PC-9 (cell line): ENCODE measurements at places on chromosomes 4 and X. TPM values are rescaled to one million over a fixed set of nuclear protein-coding genes. Genes with fewer than 3 reads are reported as not detected.
A peak's percentile ranks its signal among the peaks of the same experiment; 100 is the strongest.

DNA sequence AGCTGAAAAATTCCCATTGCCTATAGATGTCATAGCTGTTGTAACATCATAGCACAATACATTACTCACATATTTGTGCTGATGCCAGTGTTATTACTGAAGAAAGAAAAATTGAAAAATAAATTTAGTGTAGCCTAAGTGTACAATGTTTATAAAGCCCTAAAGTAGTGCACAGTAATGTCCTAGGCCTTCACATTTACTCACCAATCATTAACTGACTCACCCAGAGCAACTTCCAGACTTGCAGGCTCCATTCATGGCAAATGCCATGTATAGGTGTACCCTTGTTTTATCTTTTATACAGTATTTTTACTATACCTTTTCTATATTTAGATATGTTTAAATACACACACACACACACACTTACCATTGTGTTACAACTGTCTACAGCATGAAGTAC, 265.4 kb upstream of the MAGEB18 start:
- H3K27me3 ChIP-seq: no peaks in the 10 kb centered on the region
- no peak for DNase-seq

GRCh38 chrX:7147413-7147977, at the start of gene STS:
Gene STS (plus strand): TSS chrX:7147712. CDS start chrX:7253200, 105,488 bp downstream.
- H3K36me3 ChIP-seq: no peaks in the 10 kb centered on the region
- no peaks in the 10 kb centered on the region for H3K27me3 ChIP-seq
- DNase-seq: peak; percentile 46
- H3K4me3 ChIP-seq: peak within 1 kb of the TSS; percentile 90
- peaks cover 38% of the 10 kb centered on the region for H3K4me1 ChIP-seq

MGARP gene
- total RNA-seq: 0.40 TPM in 1 of 2 replicates, not detected in the other

DNA sequence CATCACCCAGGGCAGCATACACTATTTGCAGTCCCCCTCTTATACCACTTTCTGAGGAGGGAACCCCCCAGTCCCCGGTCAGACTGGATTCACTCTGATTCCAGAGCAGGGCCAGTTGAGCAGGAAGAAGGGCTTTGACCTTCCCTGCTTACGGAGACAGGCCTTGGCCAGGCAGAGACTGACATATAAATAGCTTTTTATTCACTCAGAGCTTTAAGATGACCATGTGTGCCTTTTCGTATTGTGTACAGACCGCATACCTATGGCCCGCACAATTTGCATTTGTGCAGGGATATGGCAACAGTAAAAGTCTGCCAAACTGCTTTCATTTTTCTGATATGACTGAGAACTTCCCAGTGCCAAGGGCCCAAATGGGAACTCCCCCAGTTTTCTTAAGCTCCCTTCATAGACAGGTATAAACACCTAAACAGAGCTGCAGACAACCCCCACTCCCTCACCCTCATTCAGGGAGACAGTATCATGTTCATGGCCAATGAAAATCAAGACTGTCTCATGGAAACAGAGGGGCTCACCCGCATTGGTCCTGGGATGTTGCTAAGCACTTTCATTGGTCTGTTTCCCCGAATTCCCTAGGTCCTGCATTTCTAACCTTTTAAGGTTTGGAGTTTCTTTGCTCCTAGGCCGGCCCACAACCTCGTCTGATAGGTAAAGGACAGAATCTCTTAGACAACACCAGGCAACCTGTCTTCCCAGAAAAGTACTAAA, 86.0 kb downstream of the RTL5 start:
- DNase-seq: peak; percentile 9
- H3K4me1 ChIP-seq: no peaks in the 10 kb centered on the region
- H3K36me3 ChIP-seq: no peaks in the 10 kb centered on the region
- no peak overlapping the region for H3K4me3 ChIP-seq

GYPE gene
- total RNA-seq: not detected in 2 replicates

DNA sequence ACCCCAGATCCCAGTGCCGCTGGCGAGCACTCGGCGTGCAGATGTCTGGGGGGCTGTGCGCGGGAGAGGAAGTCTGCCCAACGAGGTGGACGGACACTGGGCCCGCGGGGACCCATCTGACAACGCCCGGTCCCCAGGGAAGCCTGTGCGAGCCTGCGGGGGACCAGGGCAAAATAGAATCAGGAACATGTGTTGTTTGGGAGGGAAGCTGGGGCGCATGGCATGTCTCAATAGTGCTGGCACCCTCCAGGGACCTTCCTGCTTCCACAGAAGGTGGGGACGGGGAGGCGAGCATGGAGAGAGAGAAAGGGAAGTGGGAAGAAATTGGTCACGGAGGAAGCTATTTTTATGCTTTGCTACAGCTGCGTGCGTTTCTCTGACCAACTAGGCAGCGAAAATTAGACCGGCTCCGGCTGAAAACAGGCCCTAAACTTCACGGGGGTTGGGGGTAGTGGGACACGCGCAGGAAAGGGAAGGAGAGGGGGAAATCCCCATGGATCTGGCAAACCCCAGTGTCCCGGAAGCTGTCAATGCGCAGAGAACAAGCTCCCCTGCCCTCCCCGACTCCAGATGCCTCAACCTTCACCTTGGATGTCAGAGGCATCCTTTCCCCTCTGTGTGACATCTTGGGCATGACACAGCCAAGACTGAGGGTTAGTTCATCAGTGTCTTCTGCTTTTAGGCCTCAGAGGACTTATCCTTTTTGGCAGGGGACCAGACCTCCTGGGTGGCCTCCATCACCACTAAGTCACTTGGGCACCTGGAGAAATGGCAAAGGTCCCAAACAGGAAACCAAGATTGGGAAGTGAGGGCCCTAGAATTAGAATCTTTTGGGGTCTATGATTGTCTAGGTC, 169.8 kb upstream of the BCOR start:
- H3K4me1 ChIP-seq: no peaks in the 10 kb centered on the region
- DNase-seq: no peak
- no peaks in the 10 kb centered on the region for H3K27me3 ChIP-seq
- H3K4me3 ChIP-seq: peak overlapping the region; percentile 49; the same call in 1 of the 2 replicates
- H3K27ac ChIP-seq: no peak overlapping the region
- H3K36me3 ChIP-seq: no peaks in the 10 kb centered on the region

DNA sequence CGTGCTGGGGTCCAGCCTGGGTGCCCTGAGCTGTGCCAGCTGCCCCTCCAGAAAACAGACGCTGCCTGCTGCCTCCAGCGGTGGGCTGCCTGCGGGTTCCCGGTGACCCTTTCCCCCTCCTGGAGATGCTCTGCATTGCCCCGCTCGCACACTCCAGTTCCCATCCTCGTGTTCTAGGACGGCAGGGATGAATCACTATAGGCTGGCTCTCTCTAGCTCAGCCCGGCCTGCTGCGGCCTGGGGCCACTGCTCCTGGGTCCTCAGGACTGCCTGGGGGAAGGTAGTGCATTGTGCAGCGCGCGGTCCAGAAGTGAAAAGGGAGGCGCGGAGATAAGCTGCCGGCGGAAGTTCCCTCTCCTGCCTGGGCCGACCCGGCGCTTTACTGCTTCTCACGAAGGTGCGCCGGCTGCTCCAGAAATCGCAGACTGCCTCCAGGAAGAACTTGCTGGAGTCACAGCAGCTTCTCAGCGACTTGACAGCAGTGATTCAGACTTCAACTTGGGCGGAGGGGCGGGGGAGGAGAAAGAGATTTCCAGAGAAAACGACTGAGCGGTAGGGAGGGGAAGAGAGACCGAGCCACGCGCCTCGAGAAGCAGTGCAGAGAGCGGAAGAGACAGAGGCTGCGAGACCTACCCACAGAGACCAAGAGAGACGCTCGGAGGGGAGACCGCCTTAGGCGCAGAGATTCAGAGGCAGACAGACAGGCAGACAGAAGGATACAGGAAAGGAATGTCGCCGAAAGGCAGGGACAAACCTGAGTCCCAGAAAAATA, 6.7 kb upstream of the MSX1 start:
- no peak overlapping the region for H3K27ac ChIP-seq
- H3K27me3 ChIP-seq: peaks cover 18% of the 10 kb centered on the region
- H3K4me3 ChIP-seq: no peak overlapping the region
- no peak for DNase-seq
- no peaks in the 10 kb centered on the region for H3K4me1 ChIP-seq

DNA sequence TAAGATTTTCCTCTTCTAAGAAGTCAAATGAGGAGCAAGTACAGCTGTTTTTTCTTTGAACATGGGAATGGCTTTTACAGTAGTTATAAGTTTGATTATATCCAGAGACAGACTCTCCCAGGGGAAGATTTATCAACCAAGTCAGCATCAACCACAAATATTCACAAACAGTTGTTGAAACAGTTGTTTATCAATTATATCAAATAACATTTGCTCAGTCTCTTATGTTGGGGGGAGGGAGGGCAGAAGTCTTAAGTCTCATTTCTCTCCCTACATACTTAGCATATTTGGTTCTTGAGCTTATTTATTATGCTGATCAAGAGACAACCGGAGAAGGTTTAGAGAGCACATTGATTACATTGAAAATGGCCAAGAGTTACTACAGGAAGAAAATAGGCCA, 110.1 kb downstream of the FBXO8 start:
- H3K36me3 ChIP-seq: no peaks in the 10 kb centered on the region
- no peaks in the 10 kb centered on the region for H3K4me1 ChIP-seq
- H3K27me3 ChIP-seq: no peaks in the 10 kb centered on the region
- DNase-seq: no peak
- no peak overlapping the region for H3K27ac ChIP-seq

DNA sequence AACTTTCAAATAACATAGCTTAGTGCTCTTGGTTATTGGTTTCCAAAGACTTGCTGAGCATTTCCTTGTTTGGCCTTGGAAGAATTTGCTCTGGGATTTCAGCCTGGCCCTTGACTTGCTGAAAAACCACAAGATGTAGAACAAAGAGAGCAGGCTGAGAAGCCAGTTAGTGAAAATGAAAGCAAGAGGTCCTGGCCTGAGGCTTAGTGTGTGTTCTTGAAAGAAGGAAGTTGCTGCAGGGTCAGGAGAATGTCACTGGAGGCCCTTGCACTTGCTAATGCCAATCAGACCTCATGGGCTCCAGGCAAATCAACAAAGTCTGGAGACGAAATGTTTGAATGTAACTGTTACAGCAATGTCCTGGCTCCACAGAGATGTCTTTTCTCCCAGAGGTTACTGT, 79.4 kb downstream of the SYNPO2 start:
- H3K4me1 ChIP-seq: peaks cover 16% of the 10 kb centered on the region
- H3K27ac ChIP-seq: peak overlapping the region; percentile 49
- peak; percentile 83 for DNase-seq
- no peak overlapping the region for H3K4me3 ChIP-seq
- H3K36me3 ChIP-seq: no peaks in the 10 kb centered on the region
- no peaks in the 10 kb centered on the region for H3K27me3 ChIP-seq

DNA sequence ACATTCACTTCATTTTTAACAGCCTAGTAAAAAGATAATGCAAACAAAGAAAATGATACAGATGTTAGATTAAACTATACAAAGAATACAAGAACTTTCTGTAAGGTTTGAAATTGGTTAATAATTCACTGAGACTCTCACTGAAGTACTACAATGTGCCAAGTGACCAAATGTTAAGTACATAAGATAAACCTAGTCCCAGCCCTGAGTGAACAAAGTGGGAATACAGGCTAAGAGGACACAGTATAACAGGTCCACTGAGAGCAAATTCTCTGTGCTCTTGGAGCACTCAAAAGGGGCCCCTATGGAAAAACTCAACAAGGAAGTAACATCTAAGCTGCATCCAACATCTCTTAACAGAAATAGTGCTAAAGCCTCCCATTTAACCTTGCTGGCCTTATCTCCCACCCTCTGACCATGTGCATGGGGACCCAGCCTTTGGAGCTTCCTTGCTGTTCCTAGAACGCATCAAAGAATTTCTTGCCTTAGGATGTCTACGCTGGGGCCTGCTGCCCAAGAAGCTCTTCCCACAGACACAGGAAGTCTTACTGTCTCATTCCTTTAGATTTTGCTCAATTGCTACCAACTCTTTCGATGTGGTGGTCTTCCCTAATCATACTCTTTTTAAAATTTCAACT, 113.4 kb downstream of the ZAR1 start:
- no peak overlapping the region for H3K4me3 ChIP-seq
- H3K4me1 ChIP-seq: 0 out of 2 replicates have a peak, but pooled peaks cover 3% of the 10 kb centered on the region
- DNase-seq: no peak
- no peak overlapping the region for H3K27ac ChIP-seq
- no peaks in the 10 kb centered on the region for H3K36me3 ChIP-seq

- H3K4me3 ChIP-seq: no peak overlapping the region
- no peak overlapping the region for H3K27ac ChIP-seq
- DNase-seq: peak; percentile 77
Observed at GRCh38 chr4:156778606-156779005, 193.0 kb downstream of the PDGFC start.

NMU gene
- 22.6 and 31.3 TPM in 2 replicates for total RNA-seq

SPARCL1 gene
- not detected in 2 replicates for total RNA-seq

DNA sequence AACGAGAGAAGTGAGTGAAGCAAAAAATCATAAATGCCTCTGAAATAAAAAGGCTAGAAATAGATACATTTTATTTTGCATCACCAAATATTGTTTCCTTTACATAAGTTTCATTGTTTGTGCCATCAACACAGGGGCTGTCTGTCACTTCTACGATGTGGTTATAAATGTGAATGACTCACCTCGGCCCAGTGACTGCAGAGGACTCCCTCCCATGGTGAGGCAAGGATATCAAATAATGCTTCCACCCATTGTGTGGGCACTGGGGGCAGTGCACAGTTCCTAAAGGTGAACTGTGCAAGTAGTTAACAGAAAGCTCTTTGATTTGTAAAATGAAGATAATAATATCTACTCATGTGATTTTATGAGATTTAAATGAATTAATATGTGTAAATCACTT, 230.3 kb upstream of the NEIL3 start:
- H3K4me1 ChIP-seq: no peaks in the 10 kb centered on the region
- H3K27me3 ChIP-seq: no peaks in the 10 kb centered on the region
- no peak overlapping the region for H3K4me3 ChIP-seq
- no peak for DNase-seq

DNA sequence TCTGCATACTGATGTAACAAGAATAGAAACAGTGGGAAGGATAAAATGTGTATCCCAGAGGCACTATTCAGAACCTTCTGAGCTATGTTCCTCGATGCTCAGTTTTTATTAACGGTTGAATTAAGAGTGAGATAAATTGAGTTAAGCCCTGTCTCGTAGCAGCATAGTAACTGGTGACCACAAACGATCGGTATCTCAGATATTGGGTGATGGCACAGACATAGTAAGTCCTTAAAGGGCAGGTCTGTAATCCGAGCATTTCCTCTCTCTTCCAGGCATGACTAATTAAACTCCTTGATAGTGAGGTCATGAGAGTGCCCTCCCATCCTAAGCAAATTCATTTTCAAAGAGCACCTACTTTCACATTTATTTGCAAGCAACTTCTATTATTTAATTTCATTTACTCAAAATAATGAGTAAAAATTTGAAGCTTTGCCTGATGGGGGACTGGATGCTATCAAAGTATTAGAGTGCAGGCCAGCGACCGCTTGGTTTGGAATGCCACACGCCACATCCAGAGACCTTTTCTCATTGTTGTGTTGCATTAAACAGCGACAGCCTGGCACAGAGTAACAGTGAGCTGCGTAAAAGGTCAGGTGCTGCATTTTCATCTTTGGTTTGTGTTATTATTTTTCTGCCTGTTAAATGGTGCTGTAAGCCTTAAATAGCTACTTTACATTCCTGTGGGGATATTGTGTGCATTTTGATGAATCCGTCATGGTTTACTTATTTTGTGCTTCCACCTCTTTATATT, 101.9 kb downstream of the PCDH7 start:
- no peaks in the 10 kb centered on the region for H3K36me3 ChIP-seq
- no peak overlapping the region for H3K4me3 ChIP-seq
- no peaks in the 10 kb centered on the region for H3K27me3 ChIP-seq
- peaks cover 10% of the 10 kb centered on the region for H3K4me1 ChIP-seq
- no peak overlapping the region for H3K27ac ChIP-seq
- peak; percentile 81 for DNase-seq

- no peak overlapping the region for H3K27ac ChIP-seq
- H3K4me1 ChIP-seq: no peaks in the 10 kb centered on the region
- H3K4me3 ChIP-seq: no peak overlapping the region
- no peak for DNase-seq
- H3K27me3 ChIP-seq: no peaks in the 10 kb centered on the region
Observed at GRCh38 chr4:168674077-168674747, 177.4 kb downstream of the PALLD start.
